ENCODE measurements at places on chromosomes 4 and X.
A peak's percentile ranks its signal among the peaks of the same experiment; 100 is the strongest.

DNA sequence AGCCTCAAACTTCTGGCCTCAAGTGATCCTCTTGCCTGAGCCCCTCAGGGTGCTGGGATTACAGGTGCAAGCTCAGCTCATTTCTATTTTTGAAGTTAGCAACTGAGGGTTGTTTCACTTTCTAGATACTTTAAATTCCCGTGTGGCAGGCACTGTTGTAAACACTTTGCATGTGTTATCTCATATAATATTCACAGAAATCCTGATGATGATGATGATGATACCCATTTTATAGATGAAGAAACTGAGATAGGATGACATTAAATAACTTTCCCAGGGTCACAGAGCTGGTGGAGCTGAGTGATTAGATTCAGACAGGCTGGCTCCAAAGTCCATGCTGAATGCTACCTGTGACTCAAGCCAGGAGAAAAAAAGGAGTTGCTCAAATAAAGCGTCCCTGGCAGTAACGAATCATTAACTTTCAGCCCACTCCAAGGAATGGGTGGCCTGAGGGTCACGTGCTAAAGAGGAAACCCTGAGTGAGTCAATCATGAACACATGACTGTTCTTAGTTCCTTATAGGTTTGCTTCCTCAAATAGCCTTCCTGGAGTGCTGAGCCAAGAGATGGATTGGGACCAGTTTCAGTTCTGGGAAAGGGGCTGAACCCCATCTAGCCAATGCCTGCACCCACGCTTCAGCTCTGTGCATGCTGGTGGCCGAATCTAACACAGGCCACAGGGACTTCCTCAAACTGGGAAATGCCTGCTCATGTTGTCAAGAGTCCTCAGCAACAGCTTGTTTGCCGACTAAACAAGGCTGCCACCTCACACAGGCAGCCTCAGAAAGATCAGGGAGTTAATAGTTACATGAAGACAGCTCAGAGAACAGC is 52.8 kb downstream of the RBM47 start:
- peaks cover 12% of the 10 kb centered on the region for H3K4me1 ChIP-seq
- peak; percentile 97 for DNase-seq
- H3K36me3 ChIP-seq, result no peaks in the 10 kb centered on the region
- H3K27me3 ChIP-seq, result no peaks in the 10 kb centered on the region

DNA sequence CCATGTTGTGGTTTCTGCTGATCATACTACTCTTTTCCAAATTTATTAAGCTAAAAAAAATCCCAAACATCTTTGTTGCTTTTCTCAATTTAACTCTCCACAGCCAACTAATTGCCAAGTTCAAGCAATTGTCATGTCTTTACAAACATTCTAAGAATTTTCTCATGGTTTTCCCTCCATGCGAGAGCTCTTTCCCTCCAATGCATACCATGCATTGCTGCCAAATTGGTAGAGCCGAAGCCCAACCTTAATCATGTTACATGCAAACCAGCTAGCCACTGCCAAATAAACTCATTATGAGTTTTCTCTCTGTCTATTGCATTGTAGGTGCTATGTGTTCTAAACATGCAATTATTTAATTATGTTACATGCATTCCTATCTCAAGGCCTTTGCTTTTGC is 123.9 kb downstream of the GC start:
- no peak overlapping the region for H3K27ac ChIP-seq
- no peak for DNase-seq
- no peaks in the 10 kb centered on the region for H3K36me3 ChIP-seq
- H3K4me1 ChIP-seq, result no peaks in the 10 kb centered on the region

GRCh38 chrX:55342533-55343501 is 78.1 kb upstream of the PAGE3 start:
- H3K27me3 ChIP-seq, result no peaks in the 10 kb centered on the region
- no peak overlapping the region for H3K4me3 ChIP-seq
- H3K36me3 ChIP-seq, result no peaks in the 10 kb centered on the region
- no peak for DNase-seq

DNA sequence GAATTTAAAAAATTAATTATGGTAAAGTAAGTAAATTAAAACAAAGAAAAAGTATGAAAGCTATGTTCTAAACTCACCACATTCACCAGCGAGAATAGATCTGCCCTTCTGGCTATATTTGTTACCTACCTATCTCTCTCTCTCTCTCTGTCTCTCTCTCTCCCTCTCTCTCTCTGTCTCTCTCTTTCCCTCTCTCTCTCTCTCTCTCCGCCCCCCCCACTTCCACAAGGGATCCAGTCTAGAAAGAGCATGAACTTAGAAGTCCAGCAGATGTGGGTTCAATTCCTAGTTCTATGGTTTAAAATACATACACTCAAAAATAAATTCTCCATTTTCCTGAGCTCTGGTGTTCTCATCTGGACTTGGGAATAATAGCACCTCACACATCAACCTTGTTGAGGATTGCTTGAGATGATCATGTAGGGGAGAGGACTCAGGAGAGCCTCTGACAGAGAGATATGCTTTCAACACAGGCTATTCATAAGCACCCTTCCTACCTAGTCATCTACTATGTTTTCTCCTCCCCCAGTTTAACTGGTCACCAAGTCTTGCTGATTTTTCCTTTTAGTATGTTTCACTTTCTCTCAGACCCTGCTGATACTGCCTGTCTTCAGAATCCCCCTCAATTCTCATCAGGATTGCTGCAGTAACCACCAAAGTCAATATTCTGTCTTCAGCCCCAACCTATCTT is 64.7 kb downstream of the SLC7A11 start:
- H3K27me3 ChIP-seq, result no peaks in the 10 kb centered on the region
- no peak overlapping the region for H3K27ac ChIP-seq
- no peak overlapping the region for H3K4me3 ChIP-seq
- H3K36me3 ChIP-seq, result no peaks in the 10 kb centered on the region

- no peaks in the 10 kb centered on the region for H3K36me3 ChIP-seq
Observed at GRCh38 chr4:77623091-77623490, 17.5 kb downstream of the CXCL13 start.

DNA sequence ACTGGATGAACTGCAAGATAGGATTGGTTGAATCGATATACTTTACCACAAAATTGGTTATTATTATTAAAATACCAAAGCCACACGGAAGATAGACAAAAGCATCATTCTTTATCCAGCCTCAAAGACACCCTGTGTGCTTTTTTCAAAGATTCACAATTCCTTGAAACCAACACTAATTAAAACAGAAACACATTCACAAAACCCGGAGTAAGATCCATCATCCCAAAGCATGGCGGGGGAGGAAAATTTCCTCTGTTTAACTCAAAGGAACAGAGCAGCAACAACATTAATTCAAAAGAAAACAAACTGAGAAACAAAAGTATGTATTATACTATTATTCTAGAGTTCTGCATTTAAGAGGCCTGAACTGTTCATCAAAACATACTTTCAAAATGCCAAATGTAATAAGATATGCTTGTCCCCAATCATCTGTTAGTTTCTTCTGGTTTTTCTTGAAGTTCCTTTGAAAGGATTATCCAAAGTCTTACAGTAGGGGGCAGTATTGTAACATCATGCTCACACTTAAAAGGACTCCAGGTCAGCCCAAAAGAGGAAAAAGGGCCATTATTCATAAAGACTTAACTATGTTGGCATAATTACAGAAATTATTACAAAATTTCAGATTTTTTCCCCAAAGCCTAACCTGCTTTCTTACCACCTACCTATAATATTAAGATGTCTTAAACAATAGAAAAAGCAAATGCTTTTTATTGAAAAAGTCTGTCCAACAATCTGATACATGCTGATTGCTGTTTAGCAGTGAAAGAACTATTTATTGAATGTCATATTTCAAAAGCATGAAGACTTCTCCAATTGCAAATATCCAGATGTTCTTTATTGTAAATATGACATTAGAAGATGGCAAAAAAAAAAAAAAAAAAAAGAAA is 168.7 kb downstream of the SCFD2 start:
- no peaks in the 10 kb centered on the region for H3K4me1 ChIP-seq
- no peaks in the 10 kb centered on the region for H3K27me3 ChIP-seq
- peak overlapping the region; percentile 46 for H3K4me3 ChIP-seq
- DNase-seq, result peak; percentile 86
- no peaks in the 10 kb centered on the region for H3K36me3 ChIP-seq

All from mesenchymal stem cell (in vitro differentiated cells and primary cell).